ENCODE measurements at places on chromosomes 3 and 15.

DNA sequence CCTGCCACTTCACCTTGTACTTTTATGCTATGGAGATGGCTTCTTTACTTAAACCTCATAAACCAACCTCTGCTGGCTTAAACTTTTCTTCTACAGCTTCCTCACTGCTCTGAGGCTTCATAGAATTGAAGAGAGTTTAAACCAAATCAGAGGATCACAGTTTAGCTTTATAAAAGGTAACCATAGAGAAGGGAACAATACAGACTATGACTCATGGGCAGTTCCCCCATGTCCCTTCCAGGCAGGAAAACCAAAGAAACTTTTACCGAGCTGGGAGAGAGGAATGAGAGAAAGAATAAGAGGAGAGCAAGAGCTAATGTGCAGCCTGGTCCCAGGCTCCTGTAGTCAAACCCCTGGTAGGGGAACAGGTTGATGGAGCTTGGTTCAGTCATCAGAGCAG, 53.9 kb upstream of the NEDD4 start:
- no peak for DNase-seq

DNA sequence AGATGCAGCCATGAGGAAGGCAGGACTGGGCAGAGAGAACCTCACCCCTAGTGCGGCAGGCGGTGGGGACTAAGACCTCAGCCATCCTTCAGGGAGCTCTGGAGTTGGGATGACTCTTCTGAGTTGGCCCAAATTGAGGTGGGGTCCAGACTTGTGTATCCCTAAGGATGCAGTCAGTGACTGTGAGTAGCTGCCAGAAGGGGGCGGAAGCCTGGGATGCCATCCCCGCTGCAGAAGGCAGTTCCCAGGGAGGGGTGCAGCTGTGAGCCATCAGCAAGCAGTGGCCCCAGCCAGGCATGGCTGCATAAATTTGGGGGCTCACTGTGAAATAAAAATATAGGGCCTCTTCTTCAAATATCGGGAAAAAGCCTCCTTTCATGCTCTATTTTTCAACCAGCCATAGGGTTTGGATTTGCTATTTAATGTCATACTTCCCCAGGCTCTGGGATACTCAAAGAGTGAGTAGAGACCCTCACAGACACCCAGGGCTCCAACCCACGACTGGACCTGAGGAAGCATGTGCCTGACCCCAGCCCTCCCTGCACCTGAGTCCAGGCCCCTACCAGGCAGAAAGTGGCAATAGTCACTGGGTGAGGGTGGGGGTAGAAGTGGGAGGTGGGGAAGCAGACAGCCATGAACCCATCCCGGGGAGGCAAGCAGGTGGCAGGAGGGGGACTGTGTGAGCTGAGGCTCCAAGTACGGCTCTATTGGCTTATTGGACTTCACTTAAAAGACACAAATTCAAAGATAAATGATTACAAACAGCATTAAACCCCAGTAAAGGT, 30.5 kb downstream of the GRK7 start:
- no peak for DNase-seq

GRCh38 chr15:61653110-61653509, 407.1 kb downstream of the VPS13C start:
- no peak for DNase-seq

- DNase-seq: no peak
These were observed 471.3 kb upstream of the TPRG1 start for GRCh38 chr3:188700501-188700900.

DNA sequence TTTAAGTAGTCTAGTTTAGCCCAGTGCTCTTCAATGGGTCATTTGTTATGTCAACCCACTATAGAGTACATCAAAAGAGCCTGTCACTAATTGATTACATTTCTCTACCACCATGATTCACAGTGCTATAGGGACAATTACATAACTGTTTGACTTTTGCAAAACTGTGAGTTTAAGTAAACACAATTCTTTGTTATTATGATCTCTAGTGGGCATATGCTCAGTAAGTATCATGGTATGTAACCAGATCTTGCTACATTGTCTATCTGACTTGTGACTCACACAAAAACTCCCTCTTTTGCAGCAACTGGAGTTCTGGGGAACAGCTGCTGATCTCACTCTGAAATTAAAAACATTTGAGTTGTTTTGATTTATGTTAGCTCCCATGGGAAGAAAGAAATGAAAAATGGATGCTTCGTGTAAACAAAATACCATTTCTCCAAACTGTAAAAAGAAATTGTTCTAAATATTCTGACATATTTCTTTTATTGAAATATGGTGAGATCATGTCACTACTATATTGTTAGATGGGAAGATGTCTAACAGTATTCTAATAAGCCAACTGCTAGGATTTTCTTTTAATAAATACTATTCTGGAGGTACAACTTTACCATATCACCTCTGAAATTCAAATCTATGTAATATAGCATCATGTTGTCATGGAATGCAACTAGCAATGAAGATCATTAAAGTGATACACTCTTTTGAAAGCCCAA, 470.4 kb downstream of the ROBO1 start:
- no peak for DNase-seq

DNA sequence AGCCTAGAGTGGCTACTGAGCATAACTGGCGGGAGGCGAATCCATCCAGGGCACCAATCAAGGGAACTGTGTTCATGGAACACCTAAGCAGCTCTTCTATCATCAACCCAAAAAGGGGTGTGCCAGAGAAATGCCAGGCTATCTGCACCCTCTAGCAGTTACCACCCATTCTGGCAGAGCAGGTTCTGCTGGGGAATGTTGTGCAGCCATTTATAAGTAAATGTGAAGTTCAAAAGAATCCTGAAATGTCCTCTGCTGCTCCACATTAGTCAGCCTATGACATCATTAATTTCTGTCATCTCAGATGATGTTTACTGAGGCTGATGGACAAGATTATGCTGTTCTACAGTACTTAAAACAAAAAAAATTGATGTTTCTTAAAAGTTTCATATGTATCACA, 7.7 kb downstream of the SKIC8 start:
- no peak for DNase-seq

DNA sequence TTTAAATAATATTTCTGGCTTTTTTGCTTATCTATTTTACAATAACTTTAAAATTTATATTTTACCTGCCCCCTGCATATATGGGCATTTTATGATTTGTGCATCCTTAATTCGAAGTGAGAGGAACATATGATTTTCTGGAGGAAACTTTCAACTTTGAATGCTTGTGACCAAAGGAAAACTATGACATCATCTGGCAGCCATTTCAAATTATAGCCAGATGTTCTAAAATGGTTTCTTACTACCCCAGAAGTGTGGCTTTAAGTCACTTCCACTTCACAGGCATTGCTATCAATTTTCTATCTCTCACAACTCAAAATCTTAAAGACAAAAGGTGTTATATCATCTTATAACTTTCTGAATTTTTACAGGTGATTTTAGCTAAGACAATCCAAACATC, 508.8 kb downstream of the RBMS3 start:
- DNase-seq: no peak

GRCh38 chr3:142542054-142542453, 36.5 kb downstream of the ATR start:
- no peak for DNase-seq

DNA sequence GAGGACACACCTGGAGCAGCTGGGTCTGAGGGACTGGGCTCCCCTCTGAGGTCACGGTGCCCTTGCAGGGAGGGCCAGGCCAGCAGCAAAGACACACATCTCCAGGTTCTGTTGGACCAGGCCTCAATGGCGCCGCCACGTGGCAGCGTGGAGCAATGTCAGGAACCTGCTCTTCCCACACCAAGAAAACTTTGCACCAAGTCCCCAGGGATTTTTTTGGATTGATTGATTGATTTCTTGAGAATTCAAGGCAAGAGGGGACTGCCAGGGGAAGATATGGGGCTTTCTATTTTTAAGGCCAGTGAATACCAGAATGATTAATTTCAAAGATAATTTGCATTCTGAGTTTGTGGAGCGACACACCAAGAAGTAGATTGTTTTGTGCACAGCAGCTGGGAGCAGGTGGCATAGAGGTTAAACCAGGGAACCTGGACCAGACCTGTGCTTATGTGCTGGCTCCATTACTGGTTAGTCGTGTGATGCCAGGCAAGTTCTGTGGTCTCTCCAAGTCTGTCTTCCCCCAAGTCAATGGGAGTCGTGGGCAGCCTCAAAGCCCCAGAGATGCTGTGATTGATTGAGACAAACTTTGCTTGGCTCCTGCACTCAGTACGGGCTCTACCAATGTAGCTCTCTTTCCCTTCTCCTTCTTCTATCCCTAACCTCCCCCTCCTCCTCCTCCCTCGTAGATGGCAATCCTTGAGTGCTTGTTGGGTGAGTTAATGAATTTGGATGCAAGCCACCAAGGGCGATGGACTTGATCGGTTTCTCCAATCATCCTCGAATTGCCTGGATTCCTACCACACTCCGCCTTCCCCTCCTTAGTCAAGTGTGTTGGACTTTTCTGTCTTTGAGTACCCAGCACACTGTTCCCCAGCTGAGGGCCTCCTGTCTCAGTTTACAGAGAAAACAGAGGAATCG, 96.2 kb upstream of the TRPM1 start:
- no peak for DNase-seq

DNA sequence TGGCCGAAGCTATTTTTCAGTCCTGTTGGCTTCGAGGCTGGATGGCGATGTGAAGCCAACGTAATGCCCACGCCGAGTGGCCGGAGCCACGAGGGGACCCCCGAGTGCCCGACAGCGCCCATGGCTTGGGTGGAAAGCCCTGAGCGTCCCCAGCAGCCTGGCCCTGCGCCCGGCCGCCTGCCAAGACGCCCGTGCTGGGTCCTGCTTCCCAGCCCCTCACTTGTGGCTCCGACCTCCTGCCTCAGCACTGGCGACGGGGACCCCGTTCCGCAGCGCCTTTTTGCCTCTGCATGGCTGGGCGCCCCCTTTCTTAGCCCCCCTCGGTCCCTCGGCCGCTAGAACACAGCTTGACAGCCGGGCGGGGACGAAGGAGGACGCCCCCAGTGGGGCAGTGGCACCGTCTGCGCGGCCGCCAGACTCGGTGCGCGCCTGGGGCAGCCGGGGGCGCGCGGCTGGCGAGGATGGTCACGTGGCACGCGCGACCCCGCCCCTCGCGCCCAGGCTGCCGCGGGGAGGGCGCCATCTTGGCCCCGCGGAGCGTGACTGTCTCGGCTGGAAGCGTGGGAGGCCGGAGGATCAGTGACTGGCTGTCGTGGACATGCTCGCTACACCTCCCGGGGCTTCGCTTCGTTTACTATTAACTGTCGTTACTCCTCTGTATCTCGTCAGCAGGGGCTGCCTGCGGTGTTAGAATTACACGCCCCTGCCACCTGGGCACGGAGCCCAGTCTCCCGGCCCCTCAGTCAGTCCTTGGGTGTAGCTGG, 626 bp upstream of the GPR176 start:
- peak; percentile 89 for DNase-seq

DNA sequence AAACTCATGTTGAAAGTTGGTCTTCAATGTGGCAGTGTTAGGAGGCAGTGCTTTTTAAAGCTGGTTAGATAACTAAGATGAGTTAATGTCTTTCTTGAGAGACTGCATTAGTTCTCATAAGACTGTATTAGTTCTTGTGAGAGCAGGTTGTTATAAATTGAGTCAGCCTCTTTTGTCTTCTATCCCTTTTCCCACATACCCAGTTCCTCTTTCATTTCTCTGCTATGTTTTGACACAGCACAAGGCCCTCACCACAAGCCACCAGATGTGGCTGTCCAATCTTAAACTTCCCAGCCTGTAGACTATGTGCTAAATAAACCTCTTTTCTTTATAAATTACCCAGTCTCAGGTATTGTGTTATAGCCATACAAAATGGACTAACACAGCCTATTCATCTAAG, 94.6 kb upstream of the SNTN start:
- no peak for DNase-seq

- DNase-seq: no peak
These were observed 11.7 kb upstream of the CMTM7 start for GRCh38 chr3:32379831-32380500.

- no peak for DNase-seq
These were observed 16.3 kb downstream of the VPS39 start for GRCh38 chr15:42191610-42192346.

GRCh38 chr3:115099986-115100571, 47.0 kb downstream of the ZBTB20 start:
- DNase-seq: peak; percentile 45

GRCh38 chr15:93943586-93943985, 287.8 kb upstream of the MCTP2 start:
- DNase-seq: no peak

DNA sequence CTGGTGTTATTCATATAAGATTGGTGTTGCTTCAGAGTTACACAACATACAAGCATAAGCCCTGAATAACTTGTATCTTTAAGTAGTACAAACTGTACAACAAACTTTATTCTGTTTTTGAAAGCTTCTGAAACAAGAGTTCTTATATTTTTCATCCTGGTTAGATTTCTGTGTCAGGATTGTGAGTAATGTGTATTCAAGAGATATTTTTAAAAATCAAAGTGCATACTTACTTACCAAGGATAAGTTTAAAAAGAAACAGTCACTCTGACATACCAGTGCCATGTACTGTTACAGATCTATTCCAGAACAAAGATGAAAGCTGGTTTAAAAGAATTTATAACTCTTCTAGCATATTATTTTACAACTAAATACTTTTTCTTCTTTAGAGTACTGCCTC, 755.1 kb downstream of the ZPLD1 start:
- no peak for DNase-seq

- no peak for DNase-seq
These were observed 4.4 kb downstream of the CLDN11 start for GRCh38 chr3:170423001-170423615.

DNA sequence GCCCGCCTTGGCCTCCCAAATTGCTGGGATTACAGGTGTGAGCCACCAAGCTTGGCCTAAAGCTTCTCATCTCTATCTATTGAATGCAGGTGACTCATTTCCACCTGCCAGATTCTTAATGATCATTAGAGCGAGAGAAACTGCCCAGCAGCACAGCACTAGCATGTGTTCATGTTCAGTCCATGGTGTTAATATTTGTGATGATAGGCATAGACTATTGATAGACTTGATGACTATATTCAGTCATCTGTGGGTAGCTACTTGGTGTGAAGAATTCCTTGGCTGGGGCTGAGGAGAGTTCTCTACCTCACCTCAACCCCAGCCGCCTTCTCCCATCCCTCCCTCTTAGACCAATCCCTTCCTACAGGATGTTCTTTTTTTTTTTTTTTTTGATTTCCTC, 60.0 kb downstream of the ST6GAL1 start:
- DNase-seq: no peak

DNA sequence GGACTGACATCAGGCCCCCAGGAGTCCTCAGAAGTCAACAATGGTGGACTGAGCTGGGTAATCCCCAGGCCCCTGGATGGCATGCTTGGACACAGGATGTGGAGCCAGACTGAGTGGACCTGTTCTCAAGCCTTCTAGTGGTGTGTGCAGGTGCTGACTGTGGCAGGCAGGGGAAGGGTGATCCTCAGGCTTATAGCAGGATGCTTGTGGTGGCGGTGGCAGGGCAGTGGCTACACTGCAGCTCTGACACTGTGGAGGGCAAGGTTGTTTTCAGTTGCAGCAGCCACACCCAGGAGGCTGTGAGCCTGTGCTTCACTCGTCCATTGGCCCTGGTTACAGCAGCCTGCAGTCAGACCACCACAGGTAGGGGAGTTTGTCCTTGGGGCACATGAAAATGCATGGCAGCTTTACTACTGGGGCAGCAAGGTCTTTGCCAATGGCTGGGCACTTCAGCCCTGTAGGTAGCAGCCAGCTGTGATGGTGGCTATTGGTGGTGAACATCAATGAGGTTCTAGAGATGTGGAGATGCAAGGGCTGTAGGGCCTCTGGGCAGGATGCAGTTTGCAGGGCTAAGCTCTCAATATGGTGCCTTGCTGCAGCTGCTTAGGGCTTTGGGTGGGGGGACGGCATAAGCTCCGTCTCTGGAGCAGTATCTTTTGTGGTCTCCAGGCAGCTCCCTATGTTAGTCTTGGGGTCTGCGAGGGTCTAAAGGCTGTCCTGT, 17.5 kb upstream of the MYO5A start:
- no peak for DNase-seq

GRCh38 chr15:65845826-65846519, 23.3 kb upstream of the RAB11A start:
- no peak for DNase-seq

Data from right forelimb (tissue), 1 donor.